ENCODE measurements at places on chromosomes 3 and 15.

GRCh38 chr3:50415061-50415460 lies 55.7 kb upstream of the TMEM115 start:
- no peak for DNase-seq

GRCh38 chr3:85270488-85270887 lies 311.7 kb downstream of the CADM2 start:
- no peak for DNase-seq

GRCh38 chr3:34073961-34074360 lies 275.5 kb downstream of the PDCD6IP start:
- DNase-seq, result no peak

- DNase-seq, result no peak
Observed at GRCh38 chr15:98272625-98273024, 312.1 kb downstream of the ARRDC4 start.

DNA sequence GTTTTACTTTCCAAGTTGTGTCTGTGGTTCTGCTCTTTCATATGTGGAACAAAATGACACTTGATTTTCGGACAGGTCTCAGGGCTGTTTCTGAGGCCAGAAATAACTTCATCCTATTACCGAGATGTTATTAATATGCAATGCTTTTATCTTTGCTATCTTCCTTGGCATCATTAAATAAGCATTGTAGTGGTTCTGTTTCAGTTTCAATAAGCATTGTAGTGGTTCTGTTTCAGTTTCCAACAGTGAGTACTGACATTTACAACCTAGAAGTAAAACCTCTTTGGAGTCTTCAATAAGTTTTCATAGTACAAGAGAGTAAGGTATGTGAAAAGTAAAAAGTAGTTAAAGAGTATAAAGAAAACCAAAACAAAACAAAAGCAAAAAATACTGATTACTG lies 746.2 kb downstream of the GRM7 start:
- DNase-seq, result no peak

GRCh38 chr3:179991104-179991503 lies 45.6 kb downstream of the PEX5L start:
- DNase-seq, result no peak

DNA sequence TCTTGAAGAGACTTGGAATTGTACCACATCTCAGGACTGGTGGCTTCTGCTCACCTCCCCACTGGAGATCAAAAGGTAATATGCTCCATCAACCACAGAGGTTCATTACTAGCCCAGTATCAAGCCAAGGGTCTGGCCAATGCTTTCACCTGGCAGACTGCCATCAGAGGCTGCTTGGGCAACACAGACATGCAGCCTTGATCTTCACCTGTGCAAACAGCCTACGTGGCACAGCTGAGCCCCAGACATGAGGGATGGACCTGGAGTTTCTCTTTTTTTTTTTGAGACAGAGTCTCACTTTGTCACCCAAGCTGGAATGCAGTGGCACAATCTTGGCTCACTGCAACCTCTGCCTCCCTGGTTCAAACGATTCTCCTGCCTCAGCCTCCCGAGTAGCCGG lies 105.6 kb upstream of the HES1 start:
- DNase-seq, result no peak

DNA sequence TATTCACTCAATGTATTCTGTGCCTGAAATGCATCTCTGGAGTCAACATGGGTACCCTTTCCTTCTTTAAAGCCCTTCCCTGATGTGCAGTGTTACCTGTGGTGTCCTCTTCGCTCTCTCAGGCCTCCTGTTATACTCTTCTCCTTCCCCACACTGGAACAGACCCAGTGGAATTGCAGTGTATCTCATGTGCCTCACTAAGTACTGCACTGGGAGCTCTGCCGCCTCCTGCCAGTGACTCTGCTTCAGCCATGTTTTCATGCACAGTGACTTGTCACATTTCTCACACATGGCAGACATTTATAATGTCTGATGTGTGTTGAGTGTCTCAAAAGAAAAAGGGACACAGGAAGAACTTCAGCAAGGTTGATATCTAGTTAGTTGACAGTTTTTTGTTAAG lies 191.0 kb downstream of the KLHL25 start:
- DNase-seq, result no peak

DNA sequence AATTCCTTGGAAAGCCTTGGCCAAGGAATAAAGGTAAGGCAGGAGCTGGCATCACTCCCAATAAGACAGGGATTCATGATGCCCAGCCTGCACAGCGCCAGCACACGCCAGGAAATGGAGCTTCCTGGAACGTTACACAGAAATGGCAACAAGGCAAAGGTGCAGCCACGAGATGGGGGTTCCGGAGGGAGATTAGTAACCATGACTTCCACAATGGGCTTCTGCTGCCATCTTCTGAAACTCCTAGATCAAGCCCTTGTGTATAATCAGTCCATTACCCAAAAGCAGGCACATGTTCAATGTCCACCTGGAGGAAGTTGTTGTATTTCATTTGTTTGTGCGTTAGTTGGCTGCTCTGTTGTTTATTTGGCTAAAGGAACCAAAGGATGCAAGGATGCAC lies 131.2 kb upstream of the TRIM42 start:
- no peak for DNase-seq

- DNase-seq, result no peak
Observed at GRCh38 chr15:91168457-91168856, 68.4 kb downstream of the SV2B start.

- DNase-seq, result no peak
Observed at GRCh38 chr15:80735344-80735743, 40.2 kb downstream of the ABHD17C start.

- DNase-seq, result no peak
Observed at GRCh38 chr3:188125076-188125475, 28.9 kb upstream of the LPP start.

- DNase-seq, result no peak
Observed at GRCh38 chr15:42108806-42109205, 14.4 kb upstream of the PLA2G4D start.

- DNase-seq, result no peak
Observed at GRCh38 chr3:126320517-126321293, 36.5 kb downstream of the KLF15 start.

- DNase-seq, result no peak
Observed at GRCh38 chr15:63340353-63340752, 41.3 kb downstream of the CA12 start.

DNA sequence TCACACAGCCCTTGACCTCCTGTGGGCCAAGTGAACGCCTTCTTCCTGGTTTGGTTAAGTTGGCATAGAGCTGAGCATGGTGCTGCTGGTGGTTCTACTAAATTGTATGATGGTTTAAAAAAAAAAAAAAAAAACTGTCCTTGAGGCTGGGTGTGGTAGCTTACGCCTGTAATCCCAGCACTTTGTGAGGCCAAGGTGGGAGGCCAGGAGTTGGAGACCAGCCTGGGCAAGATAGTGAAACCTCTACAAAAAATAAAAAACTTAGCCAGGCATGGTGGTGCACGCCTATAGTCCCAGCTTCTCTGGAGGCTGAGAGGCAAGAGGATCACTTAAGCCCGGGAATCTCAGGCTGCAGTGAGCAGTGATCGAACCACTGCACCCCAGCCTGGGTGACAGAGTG lies 58.9 kb upstream of the FLNB start:
- no peak for DNase-seq

- no peak for DNase-seq
Observed at GRCh38 chr3:197613199-197613598, 57.4 kb upstream of the BDH1 start.

DNA sequence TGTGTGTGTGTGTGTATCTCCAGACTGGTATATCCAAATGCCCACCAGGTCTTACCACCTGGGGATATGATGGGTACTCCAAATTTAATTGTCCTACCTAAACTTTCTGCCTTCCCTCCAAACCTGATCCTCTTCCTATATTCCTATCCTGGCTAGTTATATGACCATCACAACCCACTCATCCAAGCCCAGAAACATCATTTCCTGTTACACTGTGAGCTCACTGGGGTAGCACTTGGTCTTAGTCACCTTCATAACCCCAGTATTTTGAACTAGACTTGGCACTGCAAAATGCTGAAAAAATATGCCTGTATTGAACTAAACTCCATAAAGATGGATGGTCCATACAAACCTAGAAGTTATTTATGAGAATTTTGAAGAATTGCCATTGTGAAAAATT lies 178.8 kb upstream of the EIF1B start:
- DNase-seq, result no peak

- no peak for DNase-seq
Observed at GRCh38 chr3:169218314-169218983, 445.1 kb downstream of the MECOM start.

DNA sequence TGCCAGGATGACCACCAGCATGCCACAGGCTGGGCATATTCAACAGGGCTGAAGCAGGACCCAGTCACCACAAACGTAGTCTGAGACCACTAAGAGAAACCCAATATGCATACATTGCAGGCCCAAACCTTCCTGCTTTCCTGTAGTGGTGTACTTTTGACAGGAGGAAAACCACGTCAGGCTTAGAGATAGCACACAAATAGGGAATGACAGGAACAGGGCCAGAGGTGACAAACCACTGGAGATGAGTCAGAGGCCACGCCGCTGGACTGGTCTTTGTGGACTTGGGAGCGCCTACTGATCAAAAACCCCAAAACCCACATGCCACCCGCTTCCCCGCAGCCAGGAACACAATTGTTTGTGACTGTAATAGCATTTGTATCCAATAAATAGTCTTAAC lies 3.6 kb upstream of the EFCAB12 start:
- no peak for DNase-seq

DNA sequence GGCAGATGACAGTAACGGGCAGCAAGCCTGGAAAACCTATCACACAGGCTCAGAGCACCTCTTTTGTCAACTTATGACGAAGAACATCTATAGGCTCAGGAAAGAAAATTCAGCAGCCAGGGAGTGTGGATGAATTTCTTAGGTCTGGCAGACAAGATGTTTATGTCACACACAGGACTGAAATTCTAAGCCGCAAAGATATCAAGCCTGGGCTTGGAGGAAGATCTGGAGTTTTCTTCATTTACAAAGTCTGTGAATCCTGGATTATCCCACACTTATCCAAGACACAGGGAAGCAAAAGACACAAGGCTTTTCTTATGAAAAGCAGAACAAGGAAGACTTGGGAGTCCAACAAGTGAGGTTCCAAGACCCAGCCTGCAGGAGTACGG lies 23.4 kb upstream of the CHCHD6 start:
- DNase-seq, result no peak

DNA sequence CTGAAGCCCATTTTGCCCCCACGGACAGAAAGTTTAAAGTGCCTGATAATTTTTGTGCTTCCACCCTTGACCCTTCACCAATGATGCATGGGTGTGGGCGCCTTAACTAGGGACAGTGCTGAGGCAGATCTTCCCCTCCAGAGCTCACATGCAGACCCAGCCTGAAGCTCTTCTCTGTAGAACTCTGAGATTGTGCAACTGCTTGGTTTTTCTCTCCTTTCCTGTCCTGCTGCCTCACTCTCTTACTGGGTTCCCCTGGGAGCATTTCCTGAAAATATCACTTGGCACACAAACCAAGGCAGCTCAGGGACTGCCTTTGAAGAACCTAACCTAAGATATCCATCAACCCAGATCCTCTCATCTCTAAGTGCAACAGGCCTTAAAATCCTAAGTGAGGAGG lies 220.3 kb upstream of the STT3B start:
- DNase-seq, result no peak

GRCh38 chr15:86163816-86164215 lies 84.1 kb downstream of the AGBL1 start:
- no peak for DNase-seq

DNA sequence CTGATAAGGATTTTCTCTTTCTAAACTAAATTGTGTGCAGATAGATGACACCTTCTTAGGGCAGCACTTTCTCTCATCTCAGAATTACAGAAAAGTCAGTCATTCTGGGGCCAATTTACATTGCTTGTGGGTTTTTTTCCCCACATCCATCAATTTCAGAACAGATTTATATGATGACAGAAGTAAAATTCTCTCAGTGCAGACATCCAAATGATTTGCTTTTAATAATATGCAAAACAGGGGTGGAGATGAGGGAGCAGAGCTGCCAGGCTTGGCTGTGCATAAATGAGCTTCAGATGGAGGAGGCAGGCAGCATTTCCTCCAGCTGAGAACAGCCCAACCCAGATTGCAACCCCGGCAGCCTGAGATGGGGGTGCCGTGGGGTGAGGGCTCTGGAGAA lies 44.0 kb downstream of the EDEM1 start:
- no peak for DNase-seq

DNA sequence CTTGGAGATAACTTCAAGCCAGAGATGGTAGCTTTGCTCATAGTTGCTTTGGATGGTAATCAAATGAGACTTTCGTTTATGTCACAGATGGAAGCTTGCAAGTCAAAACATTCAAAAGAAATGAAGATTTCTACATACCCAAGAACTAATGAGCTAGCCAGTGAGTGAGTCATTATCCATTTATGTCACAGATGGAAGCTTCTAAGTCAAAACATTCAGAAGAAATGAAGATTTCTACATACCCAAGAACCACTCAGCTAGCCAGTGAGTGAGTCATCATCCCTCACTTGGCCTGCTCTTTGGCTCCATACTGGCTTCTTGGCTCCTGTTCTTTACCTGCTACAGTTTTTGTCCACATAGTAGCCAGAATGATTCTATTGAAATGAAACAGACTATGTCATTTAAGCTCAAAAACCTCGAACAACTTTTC lies 559.8 kb upstream of the CBLB start:
- DNase-seq, result no peak

- DNase-seq, result no peak
Observed at GRCh38 chr3:27166888-27167287, 202.3 kb downstream of the NEK10 start.

- DNase-seq, result no peak
Observed at GRCh38 chr3:184322731-184323487, 8.5 kb downstream of the EIF4G1 start.

- no peak for DNase-seq
Observed at GRCh38 chr15:70006259-70007147, 91.2 kb downstream of the TLE3 start.

DNA sequence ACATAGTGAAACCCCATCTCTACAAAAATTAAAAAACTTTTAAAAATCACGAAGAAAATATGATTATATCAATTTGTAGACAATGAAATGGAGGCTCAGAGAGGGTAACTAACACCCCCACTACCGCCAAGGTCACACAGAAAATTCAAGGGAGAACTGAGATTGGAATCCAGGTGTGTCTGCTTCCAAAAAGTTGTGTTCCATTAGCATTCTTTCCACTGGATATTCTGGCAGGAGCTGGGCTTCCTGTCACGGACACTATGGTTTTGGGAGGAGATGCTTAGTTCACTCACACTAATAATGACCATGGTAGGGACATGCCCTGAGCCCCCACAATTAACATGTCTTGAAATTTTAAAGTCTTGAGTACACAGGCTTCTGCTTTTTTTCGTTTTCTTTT lies 28.8 kb downstream of the CTSH start:
- no peak for DNase-seq

GRCh38 chr3:9135930-9136525 lies 113.4 kb downstream of the SRGAP3 start:
- DNase-seq, result no peak

DNA sequence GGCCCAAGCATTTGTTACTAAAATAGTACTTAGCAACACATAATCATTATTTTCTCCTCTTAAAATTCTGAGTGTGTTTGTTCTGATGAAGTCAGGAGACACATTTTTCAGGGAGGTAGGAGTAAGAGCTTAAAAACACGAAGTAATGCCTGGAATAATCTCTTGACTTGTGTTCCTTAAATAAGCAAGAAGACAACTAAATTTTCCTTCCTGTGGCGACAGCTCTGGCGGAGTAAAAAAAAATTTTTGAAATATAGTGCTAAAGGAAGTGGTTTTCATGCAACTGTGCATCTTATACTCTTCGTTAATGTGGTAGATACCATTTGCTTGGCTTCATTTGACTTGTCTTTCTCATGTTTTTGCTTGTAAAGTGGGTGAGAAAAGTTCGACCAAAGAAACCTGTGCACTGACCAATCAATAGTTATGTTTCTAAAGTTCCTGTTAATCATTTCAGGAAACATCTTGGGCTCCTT lies 11.1 kb upstream of the MBNL1 start:
- DNase-seq, result no peak

GRCh38 chr3:171187706-171188290 lies 161.3 kb upstream of the SLC2A2 start:
- peak; percentile 14 for DNase-seq

All from germinal center (tissue), 1 donor.